ENCODE measurements at places on chromosomes 2 and 18.

DNA sequence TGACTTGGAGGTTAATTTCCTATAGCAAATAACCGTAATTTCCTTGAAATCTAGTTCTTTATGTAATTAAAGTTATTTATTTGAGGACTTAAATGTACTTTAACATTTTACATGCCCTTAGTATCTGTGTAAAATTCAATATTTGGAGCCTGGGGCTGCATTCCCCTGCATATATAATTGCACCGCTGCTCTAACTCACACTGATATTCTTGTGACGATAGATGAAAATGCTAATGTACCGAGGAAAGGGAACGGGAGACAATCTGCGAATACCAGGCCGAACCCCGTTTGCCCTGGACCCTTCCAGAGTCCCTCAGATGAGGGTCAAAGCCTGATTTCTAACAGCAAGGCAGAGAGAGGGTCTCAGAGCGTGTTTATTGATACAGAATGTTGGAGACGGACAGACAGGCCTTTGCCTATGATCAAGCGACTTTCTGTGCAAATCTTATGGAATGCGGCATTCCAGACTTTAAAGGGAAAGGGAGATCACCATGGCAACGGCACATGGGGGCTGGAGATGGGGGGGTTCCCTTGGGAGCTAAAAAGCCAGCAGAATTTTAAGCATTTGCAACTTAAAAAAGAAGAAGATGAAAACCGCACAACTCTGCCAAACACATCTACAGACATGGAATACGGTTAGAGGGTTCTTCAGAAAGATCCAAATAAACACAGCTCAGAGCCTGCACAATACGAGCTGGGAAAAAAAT is 57.6 kb upstream of the TWIST2 start:
- no peak for DNase-seq

- DNase-seq = peak; percentile 57
Observed at GRCh38 chr2:218880102-218880858, at the start of gene WNT10A. TSS of gene WNT10A (plus strand) at chr2:218880852. CDS start at chr2:218880996, 144 bp downstream.

DNA sequence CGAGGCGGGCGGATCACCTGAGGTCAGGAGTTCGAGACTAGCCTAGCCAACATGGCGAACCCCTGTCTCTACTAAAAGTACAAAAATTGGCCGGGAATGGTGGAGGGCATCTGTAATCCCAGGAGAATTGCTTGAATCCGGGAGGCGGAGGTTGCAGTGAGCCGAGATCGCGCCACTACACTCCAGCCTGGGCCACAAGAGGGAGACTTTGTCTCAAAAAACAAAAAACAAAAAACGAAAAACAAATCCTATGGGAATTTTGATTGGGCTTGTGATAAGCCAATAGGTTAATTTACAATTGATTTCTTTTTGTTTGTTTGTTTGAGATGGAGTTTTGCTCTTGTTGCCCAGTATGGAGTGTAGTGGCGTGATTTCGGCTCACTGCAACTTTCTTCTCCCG is 24.2 kb upstream of the TOGARAM2 start:
- DNase-seq = no peak

DNA sequence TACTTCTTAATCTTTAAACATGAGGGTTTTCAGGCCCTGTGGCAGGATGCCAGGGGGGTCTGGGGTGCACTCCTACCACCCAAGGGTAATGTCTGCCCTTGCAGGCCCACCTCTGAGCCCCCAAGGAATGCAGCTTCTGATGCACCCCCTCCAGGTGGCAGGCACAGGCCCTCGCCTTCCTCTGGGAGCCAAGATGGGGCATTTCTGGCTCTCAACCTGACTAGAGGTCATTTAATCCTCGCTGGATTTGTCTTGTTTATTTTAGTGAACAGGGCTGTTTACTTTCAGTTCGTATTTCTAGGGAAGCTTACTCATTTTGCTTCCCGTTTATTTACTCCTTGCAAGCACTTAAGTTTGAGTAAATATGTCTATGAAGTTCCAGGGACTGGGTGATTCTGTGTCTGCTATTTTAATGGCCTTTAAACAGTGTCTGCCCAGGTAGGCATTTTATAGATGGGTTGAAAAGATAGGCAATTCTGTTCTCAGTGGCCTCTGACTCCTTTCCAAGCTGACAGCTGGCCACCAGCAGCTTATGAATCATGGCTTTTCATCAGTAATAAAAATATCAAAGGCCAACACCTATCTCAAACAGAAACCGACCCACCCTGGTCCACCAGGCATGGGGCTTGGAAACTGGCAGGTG is 11.1 kb upstream of the DNPEP start:
- no peak for DNase-seq

GRCh38 chr18:9283791-9284190 is 50.8 kb upstream of the TWSG1 start:
- DNase-seq = no peak

DNA sequence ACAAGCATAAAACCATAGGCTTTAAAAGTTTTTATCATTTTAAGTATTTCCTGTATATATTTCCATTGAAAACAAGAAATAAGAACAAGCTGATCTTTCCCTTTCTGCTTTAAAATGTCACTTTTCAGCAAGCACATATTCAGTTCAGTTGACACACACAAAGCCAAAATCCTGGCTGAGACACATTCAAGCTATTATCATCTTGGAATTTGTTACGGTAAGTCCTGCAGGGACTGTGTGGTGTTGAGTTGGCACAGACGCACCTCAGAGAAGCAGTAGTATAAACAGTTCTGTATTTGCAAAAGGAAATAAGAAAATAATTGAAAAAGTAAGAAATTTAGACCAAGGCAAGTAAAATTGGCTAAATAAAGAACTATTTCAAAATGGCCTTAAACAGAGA is 10.4 kb upstream of the DAW1 start:
- no peak for DNase-seq

DNA sequence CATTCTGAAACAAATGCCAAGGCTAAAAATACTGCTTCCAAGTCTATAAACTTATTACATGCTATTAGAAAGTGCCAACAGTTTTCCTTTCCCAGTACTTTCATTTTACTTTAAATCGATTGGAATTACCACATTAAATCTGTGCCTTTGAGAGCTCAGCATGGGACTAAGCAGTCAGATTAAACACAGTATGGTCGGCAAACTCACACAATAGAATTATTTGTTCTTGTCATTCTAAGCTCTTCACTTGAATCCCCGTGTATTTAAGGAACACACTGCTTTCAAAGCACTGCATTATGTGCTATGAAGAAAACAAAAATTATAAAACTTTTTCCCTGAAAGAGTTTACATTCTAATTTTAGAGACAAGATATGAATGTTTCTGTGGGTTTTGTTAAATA is 444.4 kb upstream of the SLC39A10 start:
- no peak for DNase-seq

- no peak for DNase-seq
Observed at GRCh38 chr18:74977041-74977440, 231.9 kb downstream of the PTGR3 start.

DNA sequence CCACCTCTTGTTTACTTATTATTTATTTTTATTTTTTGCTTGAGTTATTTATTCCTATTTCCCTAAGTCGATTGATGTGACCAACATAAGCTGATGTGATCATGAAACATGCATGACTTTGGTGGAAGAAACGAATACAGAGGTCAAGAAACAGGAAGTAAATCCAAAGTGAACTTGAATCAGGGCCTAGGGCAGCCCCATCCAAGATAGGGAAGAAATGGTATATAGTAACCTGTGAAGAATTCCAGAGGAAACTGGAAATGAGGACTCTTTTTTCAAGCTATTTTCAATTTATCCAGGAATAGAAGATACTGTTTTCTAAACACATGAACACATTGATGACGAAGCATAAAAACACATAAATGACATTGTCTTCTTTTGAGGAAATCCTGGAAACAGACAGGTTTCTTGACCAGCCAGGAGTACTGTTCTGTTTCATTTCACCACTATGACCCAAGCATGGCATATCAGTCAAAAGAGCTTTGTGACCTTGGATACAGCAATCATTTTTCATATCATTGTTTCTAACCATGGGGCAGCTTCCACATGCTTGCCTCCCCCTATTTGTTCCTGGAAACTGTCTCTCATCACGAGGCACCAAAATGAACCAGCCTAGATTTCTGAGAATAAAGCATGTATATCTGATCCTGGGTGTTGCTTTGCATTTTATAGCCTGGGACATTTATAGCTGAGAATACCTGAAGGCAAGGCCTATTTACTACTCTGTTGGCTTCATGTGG is 9.1 kb upstream of the LCLAT1 start:
- no peak for DNase-seq

DNA sequence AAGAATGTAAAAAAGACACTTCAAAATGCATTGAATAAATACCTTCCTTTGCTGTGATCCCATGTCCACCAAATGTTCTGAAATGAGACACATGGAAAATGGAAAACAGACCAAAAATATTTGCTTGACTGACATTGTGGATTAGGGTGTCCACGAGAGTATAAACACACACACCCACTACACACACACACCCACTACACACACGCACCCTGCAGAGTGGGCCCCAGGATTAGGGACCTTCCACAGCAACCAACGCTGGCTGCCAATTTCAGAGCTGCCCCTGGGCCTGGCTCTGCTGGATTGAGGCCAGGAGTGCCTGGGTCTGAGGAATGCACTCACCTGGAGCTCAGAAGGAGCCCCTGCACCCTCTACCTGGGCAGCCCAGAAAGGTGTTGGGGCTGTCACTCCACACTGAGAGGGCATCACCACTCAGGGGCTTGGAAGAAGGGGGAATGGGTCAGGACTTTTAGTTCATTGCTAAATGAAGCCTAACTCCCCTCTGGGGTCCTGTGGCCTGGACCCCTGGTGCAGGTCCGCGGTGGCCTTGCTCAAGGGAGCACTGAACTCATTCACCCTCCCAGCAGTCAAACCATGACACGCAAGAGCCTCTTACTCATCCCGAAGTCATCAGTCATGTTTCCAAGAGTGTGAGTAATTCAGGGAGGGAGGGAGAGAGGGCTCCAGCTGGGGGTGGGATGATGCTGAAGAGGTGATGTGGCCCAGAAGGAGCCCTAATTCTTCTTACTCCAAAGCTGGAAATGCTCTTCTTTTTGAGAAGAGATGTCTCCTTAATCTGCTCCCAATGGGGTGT is 50.2 kb upstream of the PLB1 start:
- no peak for DNase-seq

- no peak for DNase-seq
Observed at GRCh38 chr2:72033636-72034035, 114.0 kb downstream of the CYP26B1 start.

GRCh38 chr2:54658564-54659071 is 64.8 kb upstream of the EML6 start:
- DNase-seq = no peak

DNA sequence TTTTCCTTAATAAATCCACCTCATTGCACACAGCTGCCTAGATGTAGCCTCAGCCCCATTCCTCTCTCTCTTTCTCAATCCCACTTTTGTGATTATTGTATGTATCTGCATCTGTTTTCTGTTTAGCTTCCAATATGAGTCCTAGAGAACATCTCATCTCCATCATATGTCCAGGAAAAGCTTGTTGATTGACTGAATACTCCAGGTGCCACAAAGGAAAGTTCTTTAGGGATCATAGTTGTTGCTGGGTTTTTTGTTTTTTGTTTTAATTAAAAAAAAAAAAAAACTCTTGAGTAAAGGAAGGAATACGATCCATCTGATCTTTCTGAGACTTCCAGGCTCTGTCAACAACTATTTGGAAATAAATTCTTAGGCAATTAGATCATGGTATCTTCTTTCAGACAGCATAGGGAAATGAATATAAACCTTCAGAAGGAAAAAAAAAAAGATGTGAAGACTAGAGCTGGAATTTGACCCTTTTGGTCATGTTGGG is 42.5 kb downstream of the KIAA2012 start:
- no peak for DNase-seq

- DNase-seq = no peak
Observed at GRCh38 chr2:221381928-221382488, 190.1 kb downstream of the EPHA4 start.

GRCh38 chr18:5842653-5843052 is 52.7 kb downstream of the TMEM200C start:
- DNase-seq = no peak

GRCh38 chr2:42001711-42002201 is 46.1 kb upstream of the PKDCC start:
- DNase-seq = no peak

GRCh38 chr18:70671889-70672565 is 383.2 kb downstream of the SOCS6 start:
- DNase-seq = no peak

DNA sequence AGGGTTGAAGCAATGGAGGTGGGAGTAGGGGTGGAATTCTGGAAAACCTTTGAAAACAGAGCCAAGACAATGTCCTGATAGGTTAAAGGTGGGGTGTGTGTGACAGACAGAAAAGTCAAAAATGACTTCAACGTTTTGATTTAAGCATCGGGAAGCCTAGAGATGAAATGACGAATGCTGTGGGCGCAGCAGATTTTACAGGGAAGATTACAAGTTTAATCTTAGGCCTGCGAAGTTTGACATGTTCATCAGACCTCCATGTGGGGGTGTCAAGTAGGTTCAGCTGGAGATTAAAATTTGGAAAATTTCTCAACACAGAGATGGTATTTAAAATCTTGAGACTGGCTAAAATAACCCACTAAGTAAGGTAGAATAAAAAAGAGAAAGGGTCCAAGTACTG is 453.3 kb downstream of the TXNL1 start:
- no peak for DNase-seq

GRCh38 chr2:9565436-9566153 is 10.0 kb upstream of the ADAM17 start:
- DNase-seq = no peak

All from stimulated activated CD8-positive, alpha-beta memory T cell treated with anti-CD3 and anti-CD28 coated beads, Interleukin-4, amount 100 ng/mL, for 1 hour (primary cell).